Activated naive CD8-positive, alpha-beta T cell treated with anti-CD3 and anti-CD28 coated beads, Interleukin-2, amount 50 U/mL, for 16 hours (primary cell): ENCODE measurements at places on chromosomes 7 and 10.

DNA sequence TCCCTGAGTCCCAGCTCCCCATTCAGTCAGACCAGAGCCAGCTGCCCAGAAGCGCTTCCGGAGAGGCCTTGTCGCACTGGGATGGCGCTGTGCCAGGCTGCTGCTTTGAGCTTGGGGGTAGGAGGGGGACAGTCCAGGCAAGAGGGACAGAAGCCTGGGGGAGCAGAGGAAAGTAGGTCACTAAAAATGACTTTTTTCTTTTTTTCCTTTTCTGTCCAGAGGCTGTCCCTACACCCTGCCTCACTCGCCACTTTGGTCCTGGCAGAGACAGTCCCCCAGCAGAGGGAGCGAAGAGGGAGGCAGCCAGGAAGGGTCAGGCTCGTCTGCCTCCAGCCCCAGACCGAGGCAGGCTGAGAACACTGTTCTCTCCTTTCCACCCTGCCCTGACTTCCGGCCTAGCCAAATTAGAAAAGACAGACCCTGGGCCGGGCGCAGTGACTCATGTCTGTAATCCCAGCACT lies 15.8 kb upstream of the TRIM8 start:
- DNase-seq: no peak

DNA sequence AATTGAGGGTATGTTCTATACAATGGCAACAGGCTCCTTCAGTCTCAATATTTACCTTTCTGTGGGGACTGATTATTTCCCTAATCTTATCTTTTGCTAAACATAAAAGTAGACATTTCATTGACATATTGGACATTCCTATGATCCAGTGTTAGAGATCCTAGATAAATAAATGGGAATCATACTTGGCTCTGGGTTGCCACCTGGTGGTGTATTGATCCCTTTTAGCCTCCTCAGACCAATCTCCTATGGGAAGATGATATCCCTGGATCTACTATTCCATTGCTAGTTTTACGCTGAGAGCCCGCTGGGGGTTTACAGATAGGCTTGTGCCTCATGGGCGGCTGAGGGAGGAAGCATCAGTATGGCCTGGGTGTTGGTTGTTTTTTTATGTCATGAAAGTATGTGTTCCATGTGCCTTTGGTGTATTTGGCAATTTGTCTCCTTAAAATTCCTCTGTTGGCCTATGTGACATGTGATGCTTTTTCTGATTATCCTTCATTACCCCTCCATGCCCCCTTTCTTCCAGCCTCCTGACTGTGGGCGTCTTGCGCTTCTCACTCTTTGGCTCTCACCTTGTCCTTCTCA lies 18.8 kb downstream of the CELF2 start:
- no peak for DNase-seq

GRCh38 chr7:80182630-80183276 lies 48.1 kb downstream of the GNAI1 start:
- DNase-seq: no peak

DNA sequence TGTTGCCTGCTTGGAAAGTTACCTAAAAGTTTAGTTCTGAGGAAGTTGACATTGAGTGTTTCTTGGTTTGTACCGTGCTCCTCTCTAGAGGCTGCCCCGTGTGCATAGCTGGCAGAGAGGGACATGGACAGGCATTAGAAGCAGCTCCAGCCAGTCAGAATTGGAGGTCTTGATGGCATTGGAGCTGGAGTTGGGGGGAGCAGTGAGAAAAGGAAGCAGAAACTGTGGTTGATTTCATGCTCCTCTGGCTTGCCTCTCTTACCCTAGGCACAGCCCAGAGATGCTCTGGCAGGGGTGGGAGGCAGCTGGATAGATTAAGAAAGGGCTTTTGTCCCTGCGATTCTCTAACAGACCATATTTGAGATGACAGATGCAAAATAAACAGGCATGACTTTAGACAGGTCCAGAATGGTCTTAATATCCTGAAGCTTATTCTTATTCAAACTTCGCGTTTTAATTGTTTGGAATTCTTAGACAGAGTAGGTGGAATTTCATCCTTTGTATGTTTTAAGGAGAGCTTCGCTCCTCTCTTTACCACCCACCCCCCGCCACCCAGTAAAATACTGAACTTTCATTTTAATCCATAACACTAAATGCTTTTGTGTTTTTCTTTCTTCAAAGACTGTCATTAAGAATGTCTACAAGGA lies 73.5 kb upstream of the GLCCI1 start:
- DNase-seq: no peak

GRCh38 chr10:24968349-24968748 lies 15.9 kb upstream of the PRTFDC1 start:
- DNase-seq: no peak

DNA sequence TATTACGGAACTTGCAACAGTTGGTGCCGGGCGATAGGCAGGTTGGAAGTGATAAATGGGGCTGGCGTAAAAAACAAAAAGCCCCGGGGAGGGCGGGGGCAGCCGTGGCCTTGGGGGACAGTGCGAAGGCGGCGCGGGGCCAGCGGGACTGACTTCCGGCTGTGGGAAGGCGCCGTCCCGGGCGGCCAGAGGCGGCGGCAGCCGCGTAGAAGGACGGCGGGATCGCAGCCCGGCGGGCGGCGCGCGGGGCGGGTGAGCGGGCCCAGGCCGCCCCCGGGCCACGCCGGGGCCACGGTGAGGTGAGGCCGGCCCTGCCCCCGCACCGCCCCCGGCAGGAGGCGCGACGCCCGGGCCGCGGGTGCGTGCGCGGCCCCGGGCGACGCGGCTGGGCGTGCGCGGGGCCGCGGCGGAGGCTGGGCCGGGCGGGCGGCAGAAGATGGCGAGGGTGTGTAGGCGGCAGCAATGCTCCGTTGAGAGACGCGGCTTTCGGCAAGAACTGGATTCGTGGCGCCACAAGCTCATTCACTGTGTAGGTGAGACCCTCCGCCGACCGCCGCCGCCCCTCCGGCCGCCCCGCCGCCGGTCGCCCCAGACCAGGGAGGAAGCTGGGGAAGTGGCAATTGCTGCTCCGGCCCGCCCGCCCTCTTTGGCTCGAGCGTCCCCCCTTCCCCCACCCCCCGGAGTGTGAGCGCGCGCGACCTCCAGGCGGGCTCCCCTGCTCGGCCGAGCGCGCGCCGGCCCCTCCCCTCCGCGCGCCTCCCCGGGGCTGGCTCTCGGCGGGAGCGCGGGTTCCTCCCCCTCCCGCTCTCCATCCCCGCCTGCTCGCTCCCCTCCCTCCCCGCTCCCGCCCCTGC lies at the start of gene LCOR:
Gene LCOR (plus strand): TSS at position 432 of the 854 bp plus-strand sequence. CDS start 116,760 bp downstream, outside the sequence.
- peak; percentile 60 for DNase-seq

DNA sequence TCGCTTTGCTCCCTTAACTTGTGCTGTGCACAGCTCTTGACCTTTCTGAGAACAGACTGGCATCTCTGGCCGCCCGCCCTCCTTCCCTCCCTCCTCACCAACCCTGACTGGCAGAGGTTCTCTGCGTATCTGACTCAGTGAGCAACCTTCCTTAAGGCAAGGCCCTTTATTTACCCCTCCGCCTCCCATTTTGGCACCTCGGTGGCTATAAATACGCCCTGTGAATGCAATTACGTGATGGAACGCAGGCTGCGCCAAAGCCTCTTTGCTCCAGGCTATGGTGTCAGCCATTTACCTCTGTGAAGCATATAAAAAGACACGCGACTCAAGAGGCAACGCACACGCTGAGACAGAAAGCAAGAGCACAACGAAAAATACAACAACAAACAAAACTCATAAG lies 764.3 kb downstream of the SUGCT start:
- DNase-seq: no peak

GRCh38 chr10:6530211-6530840 lies 49.8 kb downstream of the PRKCQ start:
- DNase-seq: peak; percentile 27

GRCh38 chr7:55192723-55193122 lies 172.4 kb upstream of the LANCL2 start:
- no peak for DNase-seq

GRCh38 chr7:7318601-7319000 lies 136.3 kb downstream of the C1GALT1 start:
- no peak for DNase-seq

GRCh38 chr10:118522791-118523498 lies 72.5 kb downstream of the PRLHR start:
- no peak for DNase-seq

DNA sequence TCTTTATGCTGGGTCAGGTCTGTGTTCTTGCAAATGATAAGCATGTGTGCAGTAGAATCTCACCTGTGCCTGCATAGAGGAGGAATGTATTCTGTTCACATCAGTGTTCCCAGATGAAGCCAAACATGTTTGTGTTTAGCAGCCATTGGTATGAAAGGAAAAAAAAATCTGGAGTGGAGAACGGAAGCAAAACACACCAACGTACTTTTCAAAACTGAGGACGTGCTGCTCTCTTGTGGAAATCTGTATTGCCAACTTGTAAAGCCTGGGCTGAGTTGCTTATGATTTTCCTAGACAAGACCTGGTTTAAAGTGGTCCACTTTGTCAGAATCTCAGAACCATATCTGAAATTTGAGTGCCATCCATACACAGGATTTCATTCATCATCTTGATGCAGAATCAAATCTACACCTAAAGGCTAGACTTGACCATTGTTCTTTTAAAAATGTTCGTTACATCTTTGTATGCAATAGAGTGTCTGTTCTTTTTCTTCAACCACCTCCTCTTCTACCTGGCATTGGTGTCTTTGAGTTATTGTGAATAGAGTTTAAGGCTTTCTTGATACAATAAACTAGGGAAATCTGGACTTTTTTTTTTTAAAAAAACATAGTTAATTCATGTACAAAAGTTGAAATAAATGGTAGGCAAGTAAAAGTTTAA lies 367.7 kb downstream of the PHF14 start:
- no peak for DNase-seq

DNA sequence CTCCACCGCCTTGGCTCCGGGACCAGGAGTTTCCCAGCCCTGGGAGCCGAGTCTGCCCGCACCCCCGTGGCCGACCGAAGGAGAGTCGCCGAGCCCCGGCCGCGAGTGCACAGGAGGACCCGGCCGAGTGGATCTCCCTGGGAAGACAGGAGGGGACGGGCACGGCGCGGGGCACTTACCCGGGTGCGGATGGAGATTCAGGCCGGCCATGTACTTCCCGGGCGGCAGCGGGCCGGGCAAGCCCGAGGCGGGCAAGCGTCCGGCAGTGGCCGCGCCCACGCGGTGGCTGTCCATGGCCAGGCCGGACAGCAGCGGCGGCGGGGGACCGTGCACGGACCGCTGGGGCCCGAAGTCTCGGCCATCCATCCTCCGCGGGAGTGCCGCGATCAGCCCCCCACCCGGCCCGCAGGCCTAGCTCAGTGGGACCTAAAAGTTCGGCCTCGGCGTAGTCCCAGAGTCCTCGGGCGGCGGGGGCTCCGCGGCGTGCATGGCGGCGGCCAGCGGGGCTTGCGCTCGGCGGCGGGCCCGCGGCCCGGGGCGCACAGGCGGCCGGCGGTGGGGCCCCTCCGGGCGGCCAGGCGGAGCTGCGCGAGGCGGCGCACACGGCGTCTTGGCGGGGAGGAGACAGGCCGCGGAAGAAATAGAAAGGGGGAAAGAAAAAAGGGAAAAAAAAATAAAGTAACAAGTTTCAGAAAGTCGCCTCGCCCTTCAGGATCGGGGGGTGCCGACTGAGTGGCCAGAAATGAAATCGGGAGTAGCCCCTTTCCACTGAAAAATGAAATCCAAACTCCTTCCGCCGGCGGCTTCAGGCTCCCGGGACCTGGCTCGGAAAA lies 2.5 kb downstream of the TNRC18 start:
- DNase-seq: no peak

DNA sequence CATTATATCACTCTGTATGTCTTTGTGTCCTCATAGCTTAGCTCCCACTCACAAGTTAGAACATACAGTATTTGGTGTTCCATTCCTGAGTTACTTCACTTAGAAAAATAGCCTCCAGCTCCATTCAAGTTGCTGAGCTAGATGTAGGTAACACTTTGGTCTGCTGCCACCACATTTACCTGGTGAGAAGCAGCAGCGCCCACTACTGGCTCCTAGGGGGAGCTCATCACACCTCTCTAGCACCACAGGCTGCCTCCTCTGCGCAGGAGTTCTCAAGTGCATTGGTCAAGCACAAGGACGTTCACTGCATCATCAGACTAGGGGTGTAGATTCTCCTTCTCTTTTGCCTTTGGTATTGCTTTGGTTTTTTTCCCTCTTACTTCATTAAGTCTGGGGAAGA lies 530.9 kb upstream of the AUTS2 start:
- DNase-seq: no peak

DNA sequence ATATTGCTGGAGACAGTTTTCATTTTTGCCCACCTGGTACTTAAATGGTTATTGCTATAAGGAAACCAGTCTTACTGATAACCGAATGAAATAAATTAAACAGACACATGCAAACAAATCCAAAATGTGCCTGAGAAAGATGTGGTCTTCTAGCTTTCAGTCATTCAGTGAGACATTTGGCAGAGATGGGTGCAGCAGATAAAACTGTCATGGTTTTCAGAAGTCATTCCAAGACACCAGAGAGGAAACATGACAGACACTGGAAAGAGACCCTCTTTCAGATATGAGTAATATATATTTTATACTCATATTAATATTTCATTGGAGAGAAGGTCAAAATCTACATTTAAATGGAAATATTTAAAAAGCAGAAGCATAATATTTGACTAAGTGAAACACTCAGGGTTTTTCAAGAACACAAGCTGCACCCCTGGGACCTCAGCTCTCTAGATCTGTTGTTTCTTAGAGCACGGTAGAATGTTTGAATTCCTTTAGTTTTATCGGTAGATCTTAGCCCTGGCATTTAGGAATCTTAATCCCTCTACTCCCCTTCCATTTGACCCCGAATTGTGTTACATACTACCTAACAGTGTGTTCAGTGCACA lies 246.1 kb downstream of the AUTS2 start:
- no peak for DNase-seq

GRCh38 chr10:28839600-28840007 lies 162.3 kb downstream of the BAMBI start:
- DNase-seq: no peak

GRCh38 chr7:158261362-158262235 lies 326.0 kb downstream of the PTPRN2 start:
- DNase-seq: no peak

GRCh38 chr7:116724560-116725231 lies 52.7 kb downstream of the MET start:
- DNase-seq: no peak

DNA sequence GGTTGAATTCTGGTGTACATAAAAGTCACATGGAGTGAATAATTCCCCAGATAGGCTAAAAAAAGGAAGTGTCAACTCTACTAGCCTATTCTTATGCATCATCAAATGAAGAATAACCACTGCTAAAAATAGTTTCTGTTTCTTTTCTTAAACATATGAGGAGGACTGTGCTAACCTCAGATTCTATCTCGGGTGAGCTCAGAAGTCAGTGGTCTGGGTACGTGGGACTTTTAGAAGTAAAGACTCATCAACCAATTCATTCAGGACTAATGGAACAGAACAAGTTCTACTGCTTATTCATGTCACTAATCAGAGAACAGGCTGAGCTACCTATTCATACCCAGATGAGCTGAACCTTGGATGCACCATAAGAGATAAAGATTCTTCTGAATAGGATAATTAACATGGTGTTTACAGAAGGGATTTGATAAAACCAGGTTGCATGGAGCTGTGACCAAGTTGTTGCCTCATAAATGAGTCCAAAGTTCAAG lies 9.5 kb upstream of the ASAH2 start:
- no peak for DNase-seq
